ENCODE measurements at places on chromosomes 2 and 18. TPM values are rescaled to one million over a fixed set of nuclear protein-coding genes. Genes with fewer than 3 reads are reported as not detected.

The CXCR1 gene
- not detected for total RNA-seq

DNA sequence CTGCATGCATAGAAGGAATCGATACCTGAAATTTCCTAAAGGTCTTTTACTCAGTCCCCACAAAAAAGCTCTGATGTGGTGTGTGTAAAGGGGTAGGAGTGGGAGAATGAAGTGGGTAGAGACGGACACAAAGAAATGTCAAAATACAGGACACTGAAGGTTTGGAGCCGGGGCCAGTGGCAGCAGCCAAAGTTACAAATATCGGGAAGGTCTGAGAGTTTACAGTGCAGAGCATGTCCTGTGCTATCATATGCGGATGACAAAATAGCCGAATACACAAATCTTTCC, 89.9 kb upstream of the STON1 start:
- DNase-seq: no peak

- DNase-seq: no peak
These were observed 46.0 kb downstream of the ADCY3 start for GRCh38 chr2:24874035-24874434.

GRCh38 chr2:174031226-174031625, 66.1 kb upstream of the SP3 start:
- no peak for DNase-seq

All from chondrocyte (in vitro differentiated cells).